ENCODE measurements at places on chromosomes 4 and X.

- H3K36me3 ChIP-seq, result no peaks in the 10 kb centered on the region
- no peaks in the 10 kb centered on the region for H3K4me1 ChIP-seq
- no peak overlapping the region for H3K27ac ChIP-seq
These were observed 229.3 kb downstream of the ANKRD50 start for GRCh38 chr4:124483048-124483906.

GRCh38 chr4:165779950-165780670, 92.9 kb upstream of the TLL1 start:
- H3K4me3 ChIP-seq, result no peak overlapping the region
- H3K27ac ChIP-seq, result no peak overlapping the region
- H3K4me1 ChIP-seq, result no peaks in the 10 kb centered on the region

DNA sequence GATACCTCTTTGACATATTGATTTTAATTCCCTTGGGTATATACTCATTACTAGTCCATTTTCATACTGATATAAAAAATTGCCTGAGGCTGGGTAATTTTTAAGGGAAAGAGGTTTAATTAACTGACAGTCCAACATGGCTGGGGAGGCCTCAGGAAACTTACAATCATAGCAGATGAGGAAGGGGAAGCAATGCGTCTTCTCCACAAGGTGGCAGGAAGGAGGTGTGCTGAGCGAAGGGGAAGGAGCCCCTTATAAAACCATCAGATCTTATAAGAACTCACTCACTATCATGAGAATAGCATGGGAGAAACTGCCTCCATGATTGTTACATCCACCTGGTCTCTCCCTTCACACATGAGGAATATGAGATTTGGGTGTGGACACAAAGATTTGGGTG, 42.4 kb downstream of the MSX1 start:
- no peaks in the 10 kb centered on the region for H3K36me3 ChIP-seq
- H3K27ac ChIP-seq, result no peak overlapping the region
- H3K27me3 ChIP-seq, result peaks cover 31% of the 10 kb centered on the region
- no peak overlapping the region for H3K4me3 ChIP-seq

- H3K27me3 ChIP-seq, result peaks cover 6% of the 10 kb centered on the region
- no peak overlapping the region for H3K27ac ChIP-seq
- H3K4me3 ChIP-seq, result no peak overlapping the region
- no peaks in the 10 kb centered on the region for H3K4me1 ChIP-seq
- H3K36me3 ChIP-seq, result no peaks in the 10 kb centered on the region
These were observed 27.7 kb downstream of the PJA1 start for GRCh38 chrX:69137371-69138117.

GRCh38 chr4:117965622-117966021, 68.7 kb upstream of the NDST3 start:
- no peak overlapping the region for H3K4me3 ChIP-seq
- no peaks in the 10 kb centered on the region for H3K4me1 ChIP-seq
- ATAC-seq, result no peak
- no peak overlapping the region for H3K27ac ChIP-seq
- H3K36me3 ChIP-seq, result no peaks in the 10 kb centered on the region

GRCh38 chr4:122731676-122732075, 828 bp upstream of the BBS12 start:
- peak overlapping the region; percentile 88 for H3K4me3 ChIP-seq
- no peaks in the 10 kb centered on the region for H3K36me3 ChIP-seq
- no peak for ATAC-seq
- no peaks in the 10 kb centered on the region for H3K27me3 ChIP-seq
- no peaks in the 10 kb centered on the region for H3K4me1 ChIP-seq

DNA sequence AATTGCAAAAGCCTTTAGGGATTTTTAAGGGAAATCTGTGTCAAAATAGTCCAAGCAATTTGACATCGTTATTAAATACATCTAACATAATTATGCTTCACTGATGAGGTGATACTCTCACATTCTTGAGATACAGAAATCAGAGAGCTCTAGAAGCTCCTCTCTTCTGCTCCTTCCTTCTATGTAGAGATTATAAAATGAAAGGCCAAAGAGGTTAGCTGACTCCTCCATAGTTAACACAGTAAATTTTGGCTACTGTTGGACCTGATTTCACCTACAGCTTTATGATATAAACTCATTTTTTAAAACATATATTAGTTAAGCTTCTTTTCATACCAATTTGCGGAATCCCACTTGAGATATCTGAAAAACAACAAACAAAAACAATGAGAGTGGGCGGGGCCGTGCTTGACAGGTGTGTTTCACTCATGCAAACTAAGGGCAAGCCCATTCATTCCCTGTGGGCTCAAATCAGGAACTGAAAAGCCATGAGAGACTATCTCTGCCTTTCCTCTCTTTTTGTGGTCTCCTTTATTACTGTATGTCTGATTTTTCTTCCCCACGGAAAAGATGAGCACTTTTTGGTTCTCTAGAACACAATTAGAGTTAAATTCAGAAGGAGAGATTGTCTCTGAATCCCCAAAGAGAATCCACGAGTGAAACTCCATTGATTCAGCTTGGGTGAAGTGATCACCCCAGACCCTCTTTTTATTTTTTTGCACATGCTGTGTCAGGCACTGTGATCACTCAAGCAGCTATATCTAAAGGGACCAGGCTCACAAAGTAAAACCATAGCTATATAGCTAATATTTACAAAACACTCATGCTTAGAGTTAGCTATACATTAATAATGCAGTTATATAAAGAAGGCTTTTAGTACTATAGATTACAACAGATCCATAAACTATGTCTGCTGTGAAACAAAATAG, 566.3 kb downstream of the IL15 start:
- H3K36me3 ChIP-seq, result peaks cover 74% of the 10 kb centered on the region
- no peaks in the 10 kb centered on the region for H3K27me3 ChIP-seq
- no peak for ATAC-seq
- no peak overlapping the region for H3K4me3 ChIP-seq

GRCh38 chrX:107834275-107835201, 8.9 kb downstream of the MID2 start:
- H3K4me3 ChIP-seq, result no peak overlapping the region
- H3K36me3 ChIP-seq, result no peaks in the 10 kb centered on the region
- no peaks in the 10 kb centered on the region for H3K4me1 ChIP-seq
- no peaks in the 10 kb centered on the region for H3K27me3 ChIP-seq
- H3K27ac ChIP-seq, result no peak overlapping the region

- H3K27ac ChIP-seq, result peak overlapping the region; percentile 98
These were observed 47.7 kb downstream of the PRPS1 start for GRCh38 chrX:107675823-107676555.

GRCh38 chr4:141041021-141041476, 92.2 kb downstream of the RNF150 start:
- H3K27ac ChIP-seq, result no peak overlapping the region
- H3K4me1 ChIP-seq, result no peaks in the 10 kb centered on the region
- H3K36me3 ChIP-seq, result no peaks in the 10 kb centered on the region

GRCh38 chr4:62601737-62602136, 1401.6 kb downstream of the ADGRL3 start:
- no peak overlapping the region for H3K4me3 ChIP-seq
- H3K36me3 ChIP-seq, result no peaks in the 10 kb centered on the region
- no peak for ATAC-seq
- H3K27me3 ChIP-seq, result no peaks in the 10 kb centered on the region
- H3K4me1 ChIP-seq, result no peaks in the 10 kb centered on the region

DNA sequence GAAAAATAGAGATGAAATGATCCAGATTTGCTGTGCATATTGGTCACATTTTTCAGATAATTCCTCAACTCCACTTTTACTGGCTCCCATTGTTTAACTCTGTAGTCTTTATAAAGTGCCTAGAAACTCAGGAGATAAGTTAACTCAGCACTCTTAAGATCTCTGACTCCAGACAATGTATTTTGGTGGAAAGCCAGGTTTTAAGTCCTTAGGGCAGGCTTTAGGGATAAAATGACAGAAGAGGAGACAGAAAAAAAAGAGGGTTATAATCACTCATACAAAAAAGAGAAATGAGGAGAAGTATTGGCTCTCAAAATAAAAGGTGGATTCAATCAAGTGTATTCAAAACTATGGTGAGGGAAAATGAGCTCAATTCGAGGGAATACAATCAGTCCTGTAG, 674.8 kb upstream of the INTU start:
- no peak overlapping the region for H3K4me3 ChIP-seq
- ATAC-seq, result no peak
- no peaks in the 10 kb centered on the region for H3K27me3 ChIP-seq
- H3K27ac ChIP-seq, result no peak overlapping the region
- H3K36me3 ChIP-seq, result no peaks in the 10 kb centered on the region

DNA sequence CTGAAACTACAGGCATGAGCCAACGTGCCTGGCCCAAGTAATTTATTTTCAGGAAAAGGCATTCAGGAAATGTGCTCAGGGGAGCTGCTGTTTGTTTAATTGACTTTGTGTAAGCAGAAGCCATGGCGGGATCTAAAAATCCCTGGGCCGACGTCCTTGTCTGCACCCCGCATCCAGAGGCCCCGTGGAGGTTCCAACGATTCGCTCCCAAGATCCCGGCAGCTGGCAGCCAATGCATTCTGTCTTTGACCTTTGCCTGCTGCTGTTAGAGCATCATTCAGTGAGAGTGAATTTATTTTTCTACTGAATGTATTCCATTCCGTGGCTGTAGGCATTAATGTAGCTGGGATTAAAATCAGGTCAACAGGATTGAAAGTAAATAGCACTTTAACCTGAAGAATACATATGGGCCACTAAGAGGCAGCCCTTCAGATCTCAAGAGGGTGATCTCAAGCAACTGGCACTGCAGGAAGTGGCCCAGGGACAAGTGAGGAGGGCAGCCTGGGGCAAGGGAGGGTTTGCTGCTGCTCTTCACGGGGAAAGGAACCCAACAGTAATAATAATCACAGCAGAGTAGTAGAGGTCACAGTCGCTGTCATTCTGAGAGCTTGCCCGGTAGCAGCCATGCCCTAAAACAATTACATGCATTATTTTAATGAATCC, 75.2 kb downstream of the PSAPL1 start:
- H3K27me3 ChIP-seq, result no peaks in the 10 kb centered on the region
- H3K36me3 ChIP-seq, result no peaks in the 10 kb centered on the region
- no peaks in the 10 kb centered on the region for H3K4me1 ChIP-seq
- H3K4me3 ChIP-seq, result no peak overlapping the region
- no peak for ATAC-seq

DNA sequence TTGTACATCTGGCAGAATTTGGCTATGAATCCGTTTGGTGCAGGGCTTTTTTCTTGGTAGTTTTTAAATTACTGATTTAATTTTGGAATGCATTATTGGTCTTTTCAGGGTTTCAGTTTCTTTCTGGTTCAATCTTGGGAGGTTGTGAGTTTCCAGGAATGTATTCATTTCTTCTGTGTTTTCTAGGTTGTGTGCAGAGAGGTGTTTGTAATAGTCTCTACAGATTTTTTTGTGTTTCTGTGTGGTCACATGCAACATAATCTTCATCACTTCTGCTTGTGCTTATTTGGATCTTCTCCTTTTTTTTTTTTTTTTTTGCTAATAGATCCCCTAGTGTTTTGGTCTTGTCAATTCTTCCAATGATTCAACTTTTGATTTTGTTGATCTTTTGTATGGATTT, 77.6 kb downstream of the FAAH2 start:
- H3K4me3 ChIP-seq, result no peak overlapping the region
- no peaks in the 10 kb centered on the region for H3K4me1 ChIP-seq
- H3K36me3 ChIP-seq, result peaks cover 31% of the 10 kb centered on the region

DNA sequence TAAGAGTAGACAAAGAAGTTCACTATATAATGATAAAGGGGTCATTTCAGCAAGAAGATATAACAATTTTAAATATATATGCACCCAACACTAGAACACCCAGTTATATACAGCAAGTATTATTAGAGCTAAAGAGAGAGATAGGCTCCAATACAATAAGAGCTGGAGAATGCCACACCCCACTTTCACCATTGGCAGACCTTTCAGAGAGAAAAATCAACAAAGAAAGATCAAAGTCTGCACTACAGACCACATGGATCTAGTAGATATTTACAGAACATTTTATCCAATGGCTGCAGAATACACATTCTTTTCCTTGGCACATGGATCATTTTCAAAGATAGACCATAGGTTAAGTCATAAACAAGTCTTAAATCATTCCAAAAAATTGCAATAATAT, 479.7 kb upstream of the DIAPH2 start:
- H3K27ac ChIP-seq, result no peak overlapping the region
- ATAC-seq, result no peak
- no peaks in the 10 kb centered on the region for H3K27me3 ChIP-seq
- no peaks in the 10 kb centered on the region for H3K4me1 ChIP-seq
- H3K36me3 ChIP-seq, result no peaks in the 10 kb centered on the region

GRCh38 chr4:167606551-167606950, 372.3 kb upstream of the SPOCK3 start:
- no peaks in the 10 kb centered on the region for H3K4me1 ChIP-seq
- ATAC-seq, result no peak

- no peak overlapping the region for H3K27ac ChIP-seq
- H3K36me3 ChIP-seq, result no peaks in the 10 kb centered on the region
- H3K4me1 ChIP-seq, result no peaks in the 10 kb centered on the region
- no peak overlapping the region for H3K4me3 ChIP-seq
These were observed 30.7 kb upstream of the TMPRSS11E start for GRCh38 chr4:68416591-68416990.

GRCh38 chr4:108433832-108434231, 186.5 kb upstream of the RPL34 start:
- peak; percentile 88 for ATAC-seq
- peak overlapping the region; percentile 8 for H3K27ac ChIP-seq
- H3K36me3 ChIP-seq, result no peaks in the 10 kb centered on the region
- peaks cover 18% of the 10 kb centered on the region for H3K4me1 ChIP-seq
- no peaks in the 10 kb centered on the region for H3K27me3 ChIP-seq

DNA sequence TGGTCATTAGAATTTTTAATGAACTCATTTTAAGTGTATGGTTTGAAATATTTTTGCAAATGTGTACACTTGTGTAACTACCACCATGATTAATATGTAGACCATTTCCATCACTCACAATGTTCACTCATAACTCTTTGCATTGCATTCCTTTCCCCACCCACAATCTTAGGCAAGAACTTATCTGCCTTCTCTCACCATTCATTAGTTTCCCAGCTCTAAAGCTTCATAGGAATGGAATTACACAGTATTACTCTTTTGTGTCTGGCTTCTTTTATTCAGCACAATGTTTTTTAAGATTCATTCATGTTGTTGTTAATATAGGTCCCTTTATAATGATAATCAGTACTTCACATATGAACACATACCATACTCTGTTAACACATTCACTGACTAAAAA, 106.1 kb downstream of the ARAP2 start:
- peaks cover 6% of the 10 kb centered on the region for H3K4me1 ChIP-seq
- H3K36me3 ChIP-seq, result peaks cover 51% of the 10 kb centered on the region
- H3K4me3 ChIP-seq, result no peak overlapping the region
- no peaks in the 10 kb centered on the region for H3K27me3 ChIP-seq
- H3K27ac ChIP-seq, result no peak overlapping the region

Data from activated T-helper 17 cell treated with anti-CD3 and anti-CD28 coated beads, Interleukin-2, amount 50 U/mL, for 72 hours (primary cell).